ENCODE measurements at places on chromosomes 2 and 18.

GRCh38 chr2:240591784-240592183, 5.2 kb downstream of the CAPN10 start:
- DNase-seq: no peak

GRCh38 chr2:143955401-143956065, 564.4 kb downstream of the ZEB2 start:
- DNase-seq: no peak

DNA sequence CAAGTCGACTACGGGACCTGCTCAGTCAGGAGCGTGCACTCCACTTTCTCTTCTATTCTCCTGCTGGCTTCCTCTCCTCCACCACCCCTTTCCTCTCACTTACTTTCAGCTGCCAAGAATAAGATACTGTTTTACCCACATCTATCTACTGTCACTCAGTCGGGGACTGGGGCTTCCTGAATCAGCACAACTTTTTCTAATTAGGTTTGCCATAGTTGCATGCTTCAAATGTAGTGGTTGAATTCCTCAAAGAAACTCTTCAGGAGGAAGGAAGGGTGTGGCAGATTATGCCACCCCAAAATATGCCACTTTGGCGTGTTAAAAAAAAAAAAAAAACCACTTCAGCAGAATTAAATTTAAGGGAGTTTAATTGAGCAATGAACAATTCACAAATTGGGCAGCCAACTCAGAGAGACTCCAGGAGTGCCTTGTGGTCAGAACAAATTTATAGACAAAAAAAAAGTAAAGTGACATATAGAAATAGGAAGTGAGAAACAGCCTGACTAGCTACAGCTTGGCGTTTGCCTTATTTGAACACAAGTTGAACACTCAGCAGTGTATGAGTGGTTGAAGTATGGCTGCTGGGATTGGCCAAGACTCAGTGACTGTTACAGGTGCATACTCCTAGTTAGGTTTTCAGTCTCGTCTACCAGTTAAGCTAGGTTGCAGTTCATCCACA, 32.5 kb upstream of the RMDN2 start:
- DNase-seq: no peak

GRCh38 chr2:187869195-187869594, 315.0 kb upstream of the TFPI start:
- no peak for DNase-seq

Data from activated naive CD4-positive, alpha-beta T cell (primary cell).